ENCODE measurements at places on chromosomes 1 and 21.

DNA sequence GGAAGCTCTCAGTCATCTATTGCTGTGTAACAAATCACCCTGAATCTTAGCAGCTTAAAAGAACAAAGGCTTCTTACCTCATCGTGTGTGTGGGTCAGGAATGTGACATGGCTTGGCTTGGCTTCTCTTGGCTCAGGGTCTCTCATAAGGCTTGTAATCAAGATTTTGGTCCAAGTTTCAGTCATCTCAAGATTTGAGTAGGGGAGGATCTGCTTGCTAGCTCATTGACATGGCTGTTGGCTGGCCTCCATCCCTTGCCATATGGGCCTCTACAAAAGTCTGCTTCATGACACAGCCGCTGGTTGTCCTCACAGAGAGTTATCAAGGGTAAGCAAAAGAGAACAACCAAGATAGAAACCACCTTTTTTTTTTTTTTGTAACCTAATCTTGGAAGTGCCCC lies 207.7 kb downstream of the PTPRC start:
- H3K27ac ChIP-seq = no peak overlapping the region
- no peak for DNase-seq
- H3K27me3 ChIP-seq = no peaks in the 10 kb centered on the region
- no peak overlapping the region for H3K4me3 ChIP-seq
- H3K36me3 ChIP-seq = no peaks in the 10 kb centered on the region
- no peaks in the 10 kb centered on the region for H3K4me1 ChIP-seq

GRCh38 chr1:78101514-78101913 lies 55.7 kb downstream of the GIPC2 start:
- no peak overlapping the region for H3K4me3 ChIP-seq
- H3K4me1 ChIP-seq = no peaks in the 10 kb centered on the region
- H3K27me3 ChIP-seq = no peaks in the 10 kb centered on the region
- H3K36me3 ChIP-seq = no peaks in the 10 kb centered on the region
- DNase-seq = no peak

- DNase-seq = no peak
- no peak overlapping the region for H3K27ac ChIP-seq
- peaks cover 1% of the 10 kb centered on the region for H3K36me3 ChIP-seq
- no peaks in the 10 kb centered on the region for H3K27me3 ChIP-seq
Observed at GRCh38 chr1:226964611-226965486, 24.8 kb downstream of the COQ8A start.

GRCh38 chr21:45283611-45284455 lies 3.9 kb downstream of the POFUT2 start:
- H3K4me3 ChIP-seq = no peak overlapping the region
- DNase-seq = no peak
- no peaks in the 10 kb centered on the region for H3K4me1 ChIP-seq
- no peak overlapping the region for H3K27ac ChIP-seq
- H3K27me3 ChIP-seq = no peaks in the 10 kb centered on the region
- H3K36me3 ChIP-seq = no peaks in the 10 kb centered on the region

- H3K27ac ChIP-seq = no peak overlapping the region
- no peak overlapping the region for H3K4me3 ChIP-seq
- H3K36me3 ChIP-seq = no peaks in the 10 kb centered on the region
- H3K4me1 ChIP-seq = peaks cover 2% of the 10 kb centered on the region
- no peak for DNase-seq
Observed at GRCh38 chr21:42790520-42791065, 88.7 kb downstream of the WDR4 start.

Data from PC-9 (cell line).